ENCODE measurements at places on chromosomes 6 and 20.

DNA sequence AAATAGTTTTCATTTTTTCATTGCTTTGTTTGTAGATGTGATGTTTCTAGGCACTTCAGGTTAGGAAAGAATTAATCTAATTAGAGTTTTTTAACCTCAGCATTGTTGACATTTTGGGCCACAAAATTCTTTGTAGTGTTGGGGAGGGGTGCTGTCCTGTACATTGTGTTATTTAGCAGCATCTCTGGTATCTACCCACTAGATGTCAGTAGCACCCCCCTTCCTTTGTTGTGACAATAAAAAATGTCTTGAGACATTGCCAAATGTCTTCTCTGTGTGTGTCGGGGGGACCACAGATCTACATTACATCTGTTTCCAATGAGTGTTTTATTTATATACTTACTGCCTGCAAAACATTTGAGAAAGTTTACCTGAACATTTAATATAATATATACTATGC lies 45.6 kb downstream of the EYA4 start:
- DNase-seq, result no peak

- no peak for DNase-seq
Measured at GRCh38 chr20:8362457-8362856, 230.4 kb downstream of the PLCB1 start.

GRCh38 chr6:12269110-12269509 lies 21.1 kb upstream of the EDN1 start:
- DNase-seq, result no peak

DNA sequence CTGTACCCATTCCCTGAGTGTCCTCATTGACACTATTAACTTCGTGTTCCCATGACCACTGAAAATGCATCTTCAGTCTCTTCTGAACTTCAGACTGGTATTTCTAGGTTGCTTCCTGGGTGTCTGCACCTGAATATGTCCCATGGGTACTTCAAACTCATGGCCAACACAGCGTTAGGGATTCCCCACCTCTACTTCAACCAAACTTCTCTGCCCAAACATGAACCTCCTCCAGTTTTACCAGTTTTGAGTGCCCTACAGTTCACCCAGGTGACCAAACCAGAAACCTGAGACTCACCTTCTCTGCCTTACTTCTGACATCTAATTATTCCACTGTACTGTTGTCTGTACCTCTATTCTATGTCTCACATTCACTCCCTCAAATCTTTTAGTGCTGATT lies 99.5 kb upstream of the SUPT3H start:
- no peak for DNase-seq

GRCh38 chr6:12483712-12484111 lies 193.6 kb downstream of the EDN1 start:
- DNase-seq, result no peak

DNA sequence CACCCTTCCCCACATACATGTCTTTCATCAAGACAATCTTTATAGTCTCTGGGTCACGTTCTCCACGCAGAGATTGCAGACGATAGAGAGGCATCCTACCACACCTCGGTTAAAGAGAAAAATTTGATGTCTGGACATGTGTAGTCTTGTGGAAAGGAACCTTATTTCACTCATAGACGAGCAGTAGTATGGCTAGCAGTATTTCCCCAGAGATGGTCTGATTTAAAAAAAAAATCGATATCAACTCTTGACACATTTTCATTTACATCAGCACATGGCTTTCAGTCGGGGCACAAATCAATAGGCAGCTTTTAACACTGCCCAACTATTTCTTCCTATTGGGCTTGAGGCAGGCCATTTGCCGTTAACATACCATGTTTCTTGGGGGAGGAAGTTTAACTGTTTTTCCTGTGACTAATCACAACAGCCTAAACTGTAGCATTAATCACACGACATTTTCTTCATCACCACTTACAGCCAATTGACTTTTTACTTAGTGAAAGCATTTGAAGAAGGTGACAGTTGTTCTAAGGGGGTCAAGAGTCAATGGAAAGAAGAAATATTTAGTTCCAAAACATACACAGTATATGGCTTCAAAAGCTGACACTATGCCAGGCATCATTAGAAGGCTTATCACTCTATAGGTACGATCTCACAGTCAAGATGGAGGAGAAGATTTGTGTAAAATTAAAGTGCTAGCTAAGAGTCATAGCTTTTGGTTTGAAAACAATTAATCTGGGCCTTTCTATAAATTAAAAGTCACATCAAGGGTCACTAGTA lies 129.5 kb upstream of the HDAC2 start:
- DNase-seq, result no peak

DNA sequence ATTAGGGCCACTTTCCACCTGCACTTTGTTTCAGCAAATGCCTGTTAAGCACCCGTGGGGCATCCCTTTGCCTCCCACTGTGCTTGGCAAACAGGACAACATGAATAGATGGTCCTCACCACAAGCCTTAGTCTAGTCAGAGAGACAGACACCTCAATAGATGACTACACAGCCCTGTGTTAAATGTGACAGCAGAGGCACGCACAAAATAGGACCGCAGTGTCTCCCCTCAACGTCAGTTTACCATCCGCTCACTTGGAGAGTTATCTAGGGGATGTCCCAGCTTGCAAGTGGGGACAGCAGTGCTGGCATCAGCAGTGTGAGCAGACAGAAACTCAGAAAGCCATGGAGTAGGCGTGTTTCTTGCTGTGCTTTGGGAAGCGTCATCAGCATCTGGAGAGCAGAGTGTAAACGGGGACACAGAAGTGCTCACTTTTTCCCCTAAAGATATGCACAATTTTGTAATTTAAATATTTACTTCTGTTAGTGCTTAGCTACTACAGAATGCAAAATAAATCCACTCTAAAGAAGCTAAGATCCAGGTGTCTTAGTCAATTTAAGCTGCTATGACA lies 66.0 kb upstream of the TXNDC5 start:
- no peak for DNase-seq

- peak; percentile 24 for DNase-seq
Measured at GRCh38 chr6:13763740-13764381, 50.5 kb downstream of the MCUR1 start.

- no peak for DNase-seq
Measured at GRCh38 chr20:15917283-15917682, 656.0 kb downstream of the KIF16B start.

DNA sequence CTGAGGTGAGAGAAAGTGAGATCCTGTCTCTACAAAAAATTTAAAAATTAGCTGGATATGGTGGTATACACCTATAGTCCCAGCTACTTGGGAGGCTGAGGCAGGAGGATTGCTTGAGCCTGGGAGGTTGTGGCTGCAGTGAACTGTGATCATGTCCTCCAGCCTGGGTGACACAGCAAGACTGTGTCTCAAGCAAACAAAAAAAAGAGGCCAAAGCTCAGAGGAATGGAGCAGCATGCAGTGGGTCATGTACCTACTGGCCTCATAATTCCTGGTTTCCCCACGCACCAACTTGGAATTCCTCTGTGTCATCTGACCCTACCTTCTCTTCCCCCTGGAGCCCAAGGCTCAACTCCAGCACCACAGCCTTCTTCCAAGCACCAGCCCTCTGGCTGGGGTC lies 15.1 kb upstream of the PLEKHG1 start:
- DNase-seq, result no peak
